ENCODE measurements at places on chromosomes 12 and 14.
A peak's percentile ranks its signal among the peaks of the same experiment; 100 is the strongest.

GRCh38 chr14:31410048-31410650 is 10.2 kb downstream of the HEATR5A start:
- no peak for DNase-seq

DNA sequence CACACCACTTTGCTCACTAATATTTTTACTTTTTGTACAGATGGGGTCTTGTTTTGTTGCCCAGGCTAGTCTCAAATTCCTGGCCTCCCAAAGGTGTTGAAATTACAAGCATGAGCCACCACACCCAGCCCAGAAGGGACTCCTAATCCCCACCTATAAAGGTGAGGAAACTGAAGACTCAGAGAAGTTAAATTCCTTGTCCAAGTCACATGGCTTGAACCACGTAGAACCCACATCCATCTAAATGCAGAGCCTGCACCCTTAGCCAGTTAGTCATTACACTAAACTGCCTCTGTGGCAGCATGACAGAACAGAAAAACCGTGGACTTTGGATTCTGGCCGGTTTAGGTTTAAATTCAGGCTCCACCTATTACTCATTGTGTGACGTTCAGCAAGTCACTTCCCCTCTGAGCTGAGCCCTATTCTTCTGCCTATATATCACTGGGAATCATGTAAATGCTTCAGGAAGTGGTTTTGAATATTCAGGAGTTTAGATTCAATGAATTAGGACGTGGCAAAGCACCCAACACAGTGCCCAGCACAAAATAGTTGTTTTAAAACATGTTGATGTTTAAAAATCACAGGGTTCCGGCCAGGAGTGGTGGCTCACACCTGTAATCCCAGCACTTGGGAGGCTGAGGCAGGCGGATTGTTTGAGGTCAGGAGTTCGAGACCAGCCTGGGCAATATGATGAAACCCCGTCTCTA is 3.0 kb upstream of the CORO1C start:
- DNase-seq, result peak; percentile 75

DNA sequence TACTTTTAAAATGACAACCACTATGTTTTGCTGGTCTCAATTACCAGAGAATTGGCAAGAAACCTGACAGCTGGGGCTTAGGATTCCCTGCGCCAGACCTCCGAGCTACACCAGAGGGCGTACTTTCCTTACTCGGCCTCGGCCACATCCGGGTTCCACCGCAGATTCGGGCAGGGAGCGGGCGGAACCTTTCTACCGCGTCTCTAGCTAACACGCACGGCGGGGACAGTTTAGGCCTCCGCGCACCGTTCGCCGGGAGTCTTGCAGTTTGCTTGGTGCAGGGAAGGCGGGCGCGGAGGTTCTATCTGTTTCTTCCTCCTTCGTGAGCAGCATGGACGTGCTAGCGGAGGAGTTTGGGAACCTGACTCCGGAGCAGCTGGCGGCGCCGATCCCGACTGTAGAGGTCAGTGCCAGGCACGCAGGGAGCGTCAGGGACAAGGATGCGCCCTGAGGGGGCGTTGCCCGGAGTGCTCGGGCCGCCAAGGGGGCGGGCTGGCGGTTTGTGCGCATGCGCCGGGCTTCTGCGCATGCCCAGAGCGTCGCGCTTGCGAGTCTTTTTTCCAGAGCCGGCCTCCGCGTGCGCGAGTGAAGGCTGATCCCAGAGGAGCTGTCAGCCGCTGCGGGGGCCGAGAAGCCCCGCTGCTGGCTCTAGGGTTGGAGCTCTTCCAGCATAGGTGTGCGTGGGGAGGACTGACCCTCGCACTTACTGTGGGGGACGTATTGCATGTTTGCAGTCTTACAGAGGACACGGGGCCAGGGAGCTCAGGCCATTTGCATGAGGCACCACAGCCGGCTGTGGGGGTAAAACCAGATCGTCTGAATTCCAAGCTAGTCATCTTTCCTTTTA is at the start of gene POLR3B:
TSS of gene POLR3B (plus strand) at position 200 of the 847 bp plus-strand sequence. CDS start at position 332, 132 bp downstream.
- DNase-seq, result peak; percentile 97

DNA sequence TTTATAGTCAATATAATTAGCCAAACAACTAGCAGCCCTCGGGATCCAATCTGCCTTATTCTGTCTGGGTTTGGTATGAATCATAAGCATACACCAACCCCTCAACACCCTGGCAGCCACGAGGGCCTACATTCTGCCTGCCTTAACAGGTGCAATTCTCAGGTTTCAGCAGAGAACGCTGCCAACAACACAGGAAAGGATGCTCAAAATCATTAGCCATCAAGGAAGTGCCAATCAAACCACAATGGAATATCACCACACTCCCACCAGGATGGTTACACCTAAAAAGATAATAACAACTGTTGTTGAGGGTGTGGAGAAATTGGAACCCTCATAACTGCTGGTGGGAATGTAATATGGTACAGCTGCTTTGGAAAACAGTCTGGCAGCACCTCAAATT is 122.8 kb downstream of the TTC7B start:
- DNase-seq, result no peak

GRCh38 chr12:113040722-113041171 is 15.8 kb upstream of the DTX1 start:
- peak; percentile 47 for DNase-seq

DNA sequence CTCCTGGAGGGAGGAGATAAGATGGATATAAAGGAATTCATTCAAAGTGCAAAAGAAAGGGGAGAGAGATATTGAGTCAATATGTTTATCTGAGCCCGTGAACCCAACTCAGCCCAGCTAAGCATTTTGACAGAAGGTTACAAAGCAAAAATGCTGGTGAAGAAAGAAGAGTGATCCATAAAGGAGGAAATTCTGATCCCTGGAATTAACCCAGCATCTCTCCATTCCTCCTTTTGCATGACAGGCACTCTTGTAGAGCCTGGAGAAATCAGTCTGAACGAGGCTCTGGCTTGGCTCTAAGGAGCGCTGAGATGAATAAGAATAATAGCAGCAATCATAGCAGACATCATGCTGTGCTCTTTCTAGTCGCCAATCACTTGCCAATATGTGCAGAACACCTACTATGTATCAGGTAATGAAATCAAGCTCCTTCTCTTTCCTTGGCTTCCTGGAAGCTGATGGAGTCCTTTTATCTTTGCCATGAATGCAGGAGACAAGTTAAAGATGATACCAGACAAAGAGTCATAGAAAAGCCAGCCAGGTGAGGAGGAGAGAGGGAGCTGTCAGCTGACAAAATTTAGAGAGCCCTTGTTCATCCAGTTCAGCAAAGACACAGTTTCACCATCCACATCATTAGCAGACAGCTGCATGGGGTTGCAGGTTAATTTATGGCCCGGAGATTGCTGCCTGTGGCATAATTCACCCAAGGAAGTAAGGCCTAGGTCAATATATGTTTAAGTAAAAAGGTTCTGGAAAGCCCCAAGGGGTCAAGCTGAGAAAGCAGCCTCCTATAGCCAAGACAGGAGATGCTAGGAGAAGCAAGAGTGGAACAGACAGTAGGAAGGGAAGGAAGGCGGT is 476.5 kb upstream of the TBX3 start:
- DNase-seq, result no peak

GRCh38 chr14:59229653-59230406 is 41.4 kb downstream of the DAAM1 start:
- DNase-seq, result no peak

DNA sequence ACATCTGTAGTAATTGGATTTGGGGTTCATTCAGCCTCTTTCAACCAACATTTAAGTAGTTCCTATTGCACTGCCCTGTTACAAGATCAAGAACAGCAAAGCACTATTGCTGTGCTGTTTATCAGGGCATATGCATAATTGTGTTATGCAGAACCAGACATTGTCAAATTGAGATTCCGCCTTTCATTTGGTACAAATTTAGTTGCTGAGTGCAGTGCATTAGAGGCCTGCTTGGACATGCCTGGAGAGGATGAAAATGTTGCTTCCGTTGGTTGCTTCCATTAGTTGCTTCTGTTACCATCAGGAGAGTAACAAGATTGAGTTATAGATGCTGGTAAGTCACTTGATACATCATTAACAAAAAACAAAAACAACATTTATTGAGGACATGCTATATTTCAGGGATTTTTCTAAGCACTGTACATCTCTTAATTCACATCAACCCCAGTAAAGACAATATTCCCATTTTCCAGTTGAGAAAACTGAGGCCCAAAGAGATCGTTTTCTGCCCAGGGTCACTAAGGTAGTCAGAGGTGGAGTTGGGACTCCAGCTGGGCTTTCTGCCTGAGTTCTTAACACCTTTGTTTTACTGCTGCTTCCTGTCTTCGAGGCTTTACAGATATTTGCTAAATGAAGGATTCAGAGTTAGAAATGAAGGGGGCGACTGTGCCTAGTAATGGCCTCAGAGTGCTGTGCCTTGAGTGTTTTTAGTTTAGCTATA is 79.3 kb downstream of the PPP2R5C start:
- DNase-seq, result no peak

DNA sequence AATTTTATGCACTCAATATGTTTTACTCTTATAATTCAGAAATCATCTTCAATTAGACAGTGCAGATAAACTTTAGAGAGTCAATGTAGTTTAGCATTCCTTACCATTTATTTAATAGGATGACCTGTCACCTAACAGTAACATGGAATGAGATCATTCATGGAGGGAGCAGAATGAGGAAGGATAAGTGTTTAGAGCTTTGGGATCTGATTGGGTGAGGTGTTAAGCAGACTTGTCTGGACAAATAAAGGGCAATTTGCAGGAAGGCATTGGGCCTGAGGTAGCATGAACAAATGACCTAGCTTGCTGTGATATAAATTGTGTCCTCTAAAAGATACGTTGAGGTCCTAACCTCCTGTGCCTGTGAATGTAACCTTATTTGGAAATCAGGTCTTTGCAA is 187.4 kb downstream of the C12orf42 start:
- DNase-seq, result no peak

DNA sequence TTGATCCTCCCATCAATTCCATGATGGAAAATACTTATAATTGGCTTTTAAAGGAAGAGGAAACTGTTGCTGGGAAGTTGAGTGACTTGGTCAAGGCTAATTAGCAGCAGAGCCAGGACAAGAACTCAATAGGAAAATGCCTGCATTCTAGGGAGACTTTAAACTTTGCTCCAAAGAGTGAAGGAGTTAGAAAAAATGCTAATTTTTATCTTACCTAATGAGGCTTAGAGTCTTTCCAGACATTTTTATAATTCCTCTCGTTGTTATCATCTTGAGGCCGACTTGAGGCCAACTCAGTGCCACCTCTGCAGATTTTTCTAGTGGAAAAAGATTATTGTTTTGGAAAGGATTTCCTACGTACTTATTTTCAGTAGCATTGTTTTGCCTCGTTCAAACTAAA is 344.6 kb downstream of the ETNK1 start:
- no peak for DNase-seq

DNA sequence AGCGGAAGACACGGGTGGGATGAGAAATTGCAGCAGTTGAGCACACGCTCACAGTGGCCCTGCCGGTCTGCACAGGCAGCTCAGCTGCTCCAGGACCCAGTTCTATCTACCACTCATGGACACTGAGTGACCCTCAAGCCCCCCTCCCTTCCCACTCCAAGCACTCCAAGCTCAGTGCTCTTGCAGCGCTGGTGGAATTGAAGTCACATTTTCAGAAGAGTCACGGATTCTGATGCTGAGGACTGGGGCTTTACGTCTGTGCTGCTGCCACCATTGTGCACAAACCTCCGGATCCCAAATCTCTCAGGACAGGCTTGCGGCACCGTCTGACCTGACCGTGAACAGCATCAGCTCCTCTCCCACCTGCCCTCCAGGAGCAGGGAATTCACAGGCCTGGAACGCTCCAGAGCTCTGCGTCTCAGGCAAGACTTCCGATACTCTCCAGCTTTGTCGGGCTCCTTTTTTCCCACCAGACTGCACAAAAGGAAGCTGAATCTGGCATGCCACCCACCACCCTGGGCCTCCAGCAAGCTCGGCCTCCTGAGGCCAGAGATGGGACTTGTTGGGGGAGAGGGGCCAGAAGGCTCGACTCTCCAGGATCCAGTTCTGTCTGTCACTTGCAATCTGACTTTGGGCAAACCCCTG is 213.1 kb upstream of the RTL1 start:
- DNase-seq, result no peak

Data from GM03348 (cell line).